ENCODE measurements at places on chromosomes 5 and 9. TPM values are rescaled to one million over a fixed set of nuclear protein-coding genes. Genes with fewer than 3 reads are reported as not detected.

DNA sequence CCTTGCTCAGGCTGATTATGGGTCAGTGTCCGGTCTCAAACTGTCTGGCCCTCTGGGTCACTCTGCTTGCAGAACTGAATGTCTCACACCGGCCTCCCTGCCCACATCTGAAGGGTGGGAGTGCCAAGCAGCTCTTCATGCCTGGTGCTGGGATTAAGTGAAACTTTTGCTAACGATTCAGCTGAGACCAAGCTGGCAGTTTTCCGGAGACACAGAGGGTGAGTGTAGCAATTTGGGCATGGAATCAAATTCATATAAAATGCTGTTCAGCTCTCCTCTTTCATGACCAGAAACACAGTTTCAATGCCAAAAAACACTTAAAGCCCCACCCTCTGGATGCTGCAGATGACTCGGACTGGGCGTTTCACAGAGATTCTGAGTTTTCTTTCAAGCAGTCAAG is 207.5 kb downstream of the NXNL2 start:
- no peak overlapping the region for H3K27ac ChIP-seq
- H3K36me3 ChIP-seq: no peaks in the 10 kb centered on the region
- H3K27me3 ChIP-seq: no peaks in the 10 kb centered on the region
- no peak overlapping the region for H3K4me3 ChIP-seq

- no peak overlapping the region for H3K4me3 ChIP-seq
- DNase-seq: peak; percentile 7
- H3K27me3 ChIP-seq: no peaks in the 10 kb centered on the region
- H3K27ac ChIP-seq: no peak overlapping the region
- H3K36me3 ChIP-seq: no peaks in the 10 kb centered on the region
These were observed 234.8 kb downstream of the CSNK1G3 start for GRCh38 chr5:123746683-123747360.

DNA sequence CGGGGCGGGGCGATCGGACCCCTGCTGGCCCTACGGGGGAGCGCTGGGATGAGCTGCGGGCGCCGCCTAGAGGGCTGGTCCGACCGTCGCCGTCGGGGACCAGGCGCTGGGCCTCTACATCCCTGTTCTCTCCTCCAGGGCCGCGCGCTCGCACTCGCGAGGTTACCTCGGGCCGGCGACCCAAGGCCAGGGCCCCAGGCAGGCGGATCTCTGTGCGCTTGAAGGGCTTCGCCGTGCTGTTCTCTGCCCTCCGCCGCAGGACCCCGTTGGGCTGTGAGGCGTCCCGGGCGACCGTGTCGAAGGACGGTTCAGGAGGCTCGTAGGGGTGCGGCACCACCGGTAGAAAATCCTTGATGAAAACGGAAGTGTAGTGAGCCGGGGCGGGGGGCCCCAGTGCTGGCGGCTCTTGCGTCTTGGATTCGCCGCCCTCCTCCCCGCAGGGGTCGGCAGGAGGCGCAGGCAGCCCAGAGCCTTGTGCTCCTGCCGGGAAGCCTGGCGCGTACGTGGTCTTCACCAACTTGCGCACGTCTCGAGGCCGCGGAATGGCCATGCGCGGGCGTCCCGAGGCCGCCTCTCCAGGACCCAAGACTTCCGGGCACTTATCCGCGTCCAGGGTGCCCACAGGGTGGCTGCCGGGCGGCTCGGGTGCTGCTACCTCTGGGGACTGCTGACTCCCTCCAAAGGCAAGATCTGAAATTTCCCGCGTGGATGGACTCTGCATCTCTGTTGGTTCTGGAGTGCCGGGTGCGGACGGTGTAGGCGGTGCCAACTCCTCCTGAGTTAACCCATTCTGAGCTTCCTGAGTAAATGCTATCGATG is 2.0 kb downstream of the PROB1 start:
- H3K27me3 ChIP-seq: peaks cover 39% of the 10 kb centered on the region
- H3K36me3 ChIP-seq: peaks cover 15% of the 10 kb centered on the region
- H3K4me3 ChIP-seq: peak overlapping the region; percentile 66

DNA sequence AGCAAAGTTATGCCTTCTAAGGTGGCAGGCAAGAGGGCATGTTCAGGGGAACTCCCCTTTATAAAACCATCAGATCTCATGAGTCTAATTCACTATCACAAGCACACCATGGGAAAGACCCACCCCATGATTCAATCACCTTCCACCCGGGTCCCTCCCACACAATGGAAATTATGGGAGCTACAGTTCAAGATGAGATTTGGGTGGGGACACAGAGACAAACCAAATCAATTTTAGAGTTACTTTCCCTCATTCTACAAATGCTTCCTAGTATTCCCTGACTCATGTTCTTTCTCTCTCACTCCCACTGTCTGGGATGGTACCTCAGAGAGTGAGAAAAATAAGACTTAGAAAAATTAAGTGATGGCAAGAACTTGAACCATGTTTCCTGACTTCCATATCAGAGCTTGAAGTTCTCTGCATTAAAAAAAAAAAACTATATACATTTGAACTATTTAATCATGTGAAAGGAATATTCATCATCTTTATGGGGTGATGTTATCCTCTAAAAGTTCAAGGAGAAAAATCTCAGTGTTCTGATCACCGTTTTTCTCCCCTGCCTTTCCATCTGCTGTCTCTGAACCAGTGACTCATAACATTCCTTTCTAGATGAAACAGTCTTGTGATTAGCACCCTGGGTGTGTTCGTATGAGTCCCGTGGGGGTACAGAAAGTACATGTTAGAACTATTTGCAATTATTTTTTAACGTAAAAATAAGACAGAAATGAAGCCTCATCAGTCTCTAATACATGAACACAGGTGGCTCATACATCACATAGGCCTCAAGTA is 282.9 kb downstream of the SLF1 start:
- no peak for DNase-seq
- H3K27me3 ChIP-seq: no peaks in the 10 kb centered on the region
- no peak overlapping the region for H3K4me3 ChIP-seq
- no peak overlapping the region for H3K27ac ChIP-seq
- H3K36me3 ChIP-seq: no peaks in the 10 kb centered on the region

DNA sequence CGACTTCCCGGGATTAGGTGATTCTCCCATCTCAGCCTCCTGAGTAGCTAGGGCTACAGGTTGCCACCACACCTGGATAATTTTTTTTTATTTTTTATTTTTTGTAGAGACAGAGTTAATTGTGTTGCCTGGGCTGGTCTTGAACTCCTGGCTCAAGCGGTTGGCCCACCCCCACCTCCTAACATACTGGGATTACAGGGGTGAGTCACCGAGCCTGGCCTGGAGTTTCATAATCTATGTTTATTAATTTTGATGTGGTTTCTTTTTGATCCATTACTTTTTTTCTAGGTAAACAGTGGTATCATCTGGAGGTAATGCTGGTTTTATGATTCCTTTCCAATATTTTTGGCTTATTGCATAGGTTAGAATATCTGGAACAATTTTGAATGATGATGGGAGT is 54.2 kb downstream of the KIAA1958 start:
- no peak for DNase-seq
- H3K27ac ChIP-seq: no peak overlapping the region
- H3K36me3 ChIP-seq: no peaks in the 10 kb centered on the region
- H3K4me3 ChIP-seq: no peak overlapping the region
- no peaks in the 10 kb centered on the region for H3K4me1 ChIP-seq
- H3K27me3 ChIP-seq: no peaks in the 10 kb centered on the region

- no peak overlapping the region for H3K4me3 ChIP-seq
- peak; percentile 78 for DNase-seq
- no peaks in the 10 kb centered on the region for H3K27me3 ChIP-seq
- H3K27ac ChIP-seq: no peak overlapping the region
- peaks cover 3% of the 10 kb centered on the region for H3K36me3 ChIP-seq
- peaks cover 27% of the 10 kb centered on the region for H3K4me1 ChIP-seq
These were observed 23.0 kb downstream of the FGF18 start for GRCh38 chr5:171442287-171443042.

- no peaks in the 10 kb centered on the region for H3K27me3 ChIP-seq
- no peak for DNase-seq
- H3K4me1 ChIP-seq: peaks cover 28% of the 10 kb centered on the region
These were observed 1.0 kb upstream of the TSC1 start for GRCh38 chr9:132945186-132946130.

- no peak overlapping the region for H3K27ac ChIP-seq
- DNase-seq: no peak
- peaks cover 5% of the 10 kb centered on the region for H3K4me1 ChIP-seq
These were observed 124.9 kb downstream of the FGF1 start for GRCh38 chr5:142561029-142561428.

- DNase-seq: no peak
- H3K4me1 ChIP-seq: no peaks in the 10 kb centered on the region
- H3K27me3 ChIP-seq: no peaks in the 10 kb centered on the region
- no peak overlapping the region for H3K27ac ChIP-seq
These were observed 203.9 kb downstream of the ICE1 start for GRCh38 chr5:5626412-5626811.

DNA sequence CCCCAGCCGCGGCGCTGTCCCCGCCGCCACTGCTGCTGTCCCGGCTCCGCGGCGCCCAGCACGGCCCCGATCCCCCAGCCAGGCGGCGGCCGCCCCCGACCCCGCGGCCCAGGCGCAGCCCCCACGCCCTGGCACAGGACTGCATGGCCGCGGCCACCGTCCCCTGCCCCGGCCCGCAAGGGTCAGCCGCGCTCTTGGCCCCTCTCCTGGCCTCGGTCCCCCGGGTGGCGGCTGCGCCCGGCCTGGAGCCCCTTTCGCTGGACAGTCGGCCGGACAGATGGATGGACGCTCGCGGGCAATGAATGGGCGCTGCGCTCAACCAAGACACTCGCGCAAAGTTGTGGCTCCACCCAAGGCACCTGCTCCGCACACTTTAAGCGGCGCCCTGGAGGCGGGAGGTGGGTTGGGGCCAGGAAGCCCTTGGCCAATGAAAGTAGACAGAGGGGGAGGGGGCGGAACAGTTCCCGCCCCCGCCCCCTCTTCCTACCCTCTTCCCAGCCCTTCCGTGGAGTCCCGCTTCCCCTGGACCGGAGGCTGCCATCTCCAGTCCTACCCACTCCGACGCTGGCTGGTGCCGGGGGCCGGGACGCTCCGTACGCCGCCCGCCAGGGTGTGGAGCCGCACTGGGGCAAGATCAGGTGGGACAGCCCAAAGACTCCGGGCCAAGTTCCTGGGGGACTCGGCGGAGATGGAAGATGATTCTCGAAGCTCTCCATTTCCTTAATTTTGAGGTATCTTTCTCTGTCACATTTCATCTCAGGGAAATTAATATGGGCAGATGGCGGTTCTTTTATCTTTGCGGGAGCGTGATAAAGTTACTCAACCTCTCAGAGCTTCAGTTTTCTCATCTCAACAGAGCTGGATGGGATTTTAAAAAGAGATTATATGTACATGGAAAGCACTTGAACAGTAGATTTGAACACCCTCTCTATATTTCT is at the start of gene GLDC:
TSS of gene GLDC (minus strand) at position 375 of the 938 bp plus-strand sequence. CDS start at position 145, 230 bp downstream.
- H3K27ac ChIP-seq: no peak within 1 kb of the TSS
- H3K4me1 ChIP-seq: peaks cover 12% of the 10 kb centered on the region
- DNase-seq: peak; percentile 51
- no peaks in the 10 kb centered on the region for H3K36me3 ChIP-seq

- H3K36me3 ChIP-seq: no peaks in the 10 kb centered on the region
- H3K27me3 ChIP-seq: no peaks in the 10 kb centered on the region
- no peak for DNase-seq
- H3K4me1 ChIP-seq: no peaks in the 10 kb centered on the region
- H3K27ac ChIP-seq: no peak overlapping the region
These were observed 11.8 kb downstream of the KIF2A start for GRCh38 chr5:62317810-62318209.

GRCh38 chr9:137544176-137544760 is 5.9 kb downstream of the PNPLA7 start:
- H3K27me3 ChIP-seq: no peaks in the 10 kb centered on the region
- H3K4me1 ChIP-seq: peaks cover 6% of the 10 kb centered on the region
- no peak overlapping the region for H3K4me3 ChIP-seq
- no peak overlapping the region for H3K27ac ChIP-seq

The ECSCR gene
- 36.0 TPM for total RNA-seq

The WNT8A gene
- total RNA-seq: not detected

The FAM221B gene
- not detected for total RNA-seq

The PCDHGA9 gene
- total RNA-seq: 3.8 TPM

The SMIM27 gene
- total RNA-seq: 15.3 TPM

The UBE2QL1 gene
- 0.58 TPM for total RNA-seq

The CDHR2 gene
- 0.04 TPM for total RNA-seq

The LURAP1L gene
- 7.7 TPM for total RNA-seq
